ENCODE measurements at places on chromosomes 5 and 9. TPM values are rescaled to one million over a fixed set of nuclear protein-coding genes. Genes with fewer than 3 reads are reported as not detected.

GRCh38 chr5:45694255-45694814 is 1.8 kb downstream of the HCN1 start:
- DNase-seq, result no peak

ADAMTSL1 gene
- total RNA-seq, result not detected

GRCh38 chr9:21549251-21549765 is 67.2 kb upstream of the IFNE start:
- DNase-seq, result no peak

TAF11L10 gene
- total RNA-seq, result not detected

IRX2 gene
- not detected for total RNA-seq

DNA sequence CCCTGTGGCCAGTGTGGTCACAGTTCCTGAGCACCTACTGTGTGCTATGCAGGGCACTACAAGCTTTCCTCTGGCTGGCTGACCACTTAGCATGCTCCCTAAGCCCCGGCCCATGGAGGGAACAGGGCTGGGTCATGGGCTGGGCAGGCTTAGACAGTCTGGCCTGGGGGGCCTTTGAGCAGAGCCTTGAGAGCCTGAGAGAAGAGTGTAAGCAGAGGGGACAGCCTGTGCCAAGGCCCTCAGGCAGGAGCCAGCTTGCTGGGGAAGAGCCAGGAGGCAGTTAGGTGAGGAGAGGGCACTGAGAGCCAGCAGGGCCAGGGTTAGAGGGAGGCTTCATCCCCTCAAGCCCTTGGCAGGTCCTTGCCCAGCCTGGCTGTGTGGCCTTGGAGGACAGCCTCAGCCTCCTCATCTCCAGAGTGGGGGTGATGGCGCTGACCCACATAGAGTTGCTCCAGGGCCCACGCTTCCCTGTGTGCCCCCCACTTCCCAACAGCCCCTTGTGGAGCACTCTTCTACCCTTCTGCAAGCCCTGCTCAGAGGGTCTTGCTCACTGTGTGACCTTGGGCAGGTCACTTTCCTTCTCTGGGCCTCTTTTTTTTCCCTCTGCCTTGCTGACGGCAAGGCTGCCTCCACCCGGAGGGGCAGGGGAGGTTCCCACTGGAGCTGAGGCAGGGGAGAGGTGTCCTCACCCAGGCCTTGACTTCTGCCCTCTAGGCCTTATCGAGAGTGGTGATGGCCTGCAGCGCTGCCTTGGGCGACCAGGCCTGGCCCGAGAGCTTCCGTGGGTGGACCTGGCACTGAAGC is 107.1 kb downstream of the PHF2 start:
- DNase-seq, result no peak

- DNase-seq, result no peak
Measured at GRCh38 chr5:113354055-113354454, 80.7 kb downstream of the TSSK1B start.

RFX3 gene
- 12.3 TPM for total RNA-seq

DNA sequence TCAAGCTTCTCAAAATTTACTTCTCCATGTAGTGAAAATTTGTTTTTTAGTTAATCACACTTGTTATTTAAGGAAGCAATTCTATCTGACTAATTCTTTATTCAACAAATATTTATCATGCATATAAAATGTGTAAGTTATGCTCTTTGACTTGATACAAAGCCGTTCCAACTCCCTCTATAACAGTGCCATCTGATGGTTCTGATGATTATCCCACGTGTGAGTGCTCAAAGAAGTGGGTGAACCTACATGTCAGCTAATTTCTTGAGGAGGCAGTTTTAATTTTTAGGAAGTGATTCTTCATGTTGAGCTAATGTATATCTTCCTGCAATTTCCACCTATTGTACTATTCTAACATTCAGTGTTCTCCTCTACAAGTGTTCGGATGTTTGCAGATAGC is 88.8 kb upstream of the BRINP1 start:
- no peak for DNase-seq

ANKRD20A1 gene
- total RNA-seq, result 1.2 TPM

GRCh38 chr5:34611464-34612415 is 44.4 kb upstream of the RAI14 start:
- DNase-seq, result no peak

DNA sequence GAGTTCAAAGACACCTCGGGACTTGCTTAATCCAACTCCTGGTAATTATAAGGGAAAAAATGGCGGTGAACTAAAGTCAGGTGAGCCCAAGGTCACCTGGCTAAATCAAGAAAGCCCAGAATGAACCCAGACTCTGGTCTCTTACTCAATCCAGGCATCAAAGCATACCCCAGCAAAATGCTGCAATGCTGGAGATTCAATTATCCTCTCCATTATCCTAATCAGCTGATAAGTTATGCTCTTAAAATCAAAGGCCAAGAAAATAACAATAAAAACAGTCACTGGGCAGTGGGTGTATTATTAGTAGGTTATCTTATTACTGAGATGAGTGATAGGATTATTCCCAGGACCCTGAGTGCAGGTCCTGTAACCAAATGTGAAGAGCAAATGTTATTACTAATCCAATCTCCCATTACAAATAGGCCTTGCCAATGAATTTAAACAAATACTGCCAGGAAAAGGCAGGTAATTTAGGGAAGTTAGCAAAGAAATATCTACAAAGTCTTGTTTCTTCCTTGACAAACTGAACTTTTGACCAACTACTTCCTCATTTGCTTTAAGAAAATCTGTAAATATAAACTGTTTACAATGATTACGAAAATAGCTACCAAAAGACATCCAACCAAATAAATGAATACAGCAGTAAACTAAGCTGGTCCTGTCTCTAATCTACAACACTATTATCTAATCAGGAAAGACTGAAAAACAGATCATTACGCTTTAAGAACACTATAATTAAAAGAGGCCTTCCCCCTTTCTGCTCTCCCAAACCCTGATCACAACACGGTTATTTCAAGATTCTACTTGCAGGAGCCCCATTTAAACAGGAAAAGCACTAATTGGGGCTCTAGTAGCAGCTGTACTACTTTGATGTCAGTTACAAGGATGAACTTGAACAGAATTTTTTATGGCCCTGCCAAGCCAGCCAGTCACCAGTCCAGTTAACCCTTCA is 103.2 kb downstream of the MED27 start:
- no peak for DNase-seq

DNA sequence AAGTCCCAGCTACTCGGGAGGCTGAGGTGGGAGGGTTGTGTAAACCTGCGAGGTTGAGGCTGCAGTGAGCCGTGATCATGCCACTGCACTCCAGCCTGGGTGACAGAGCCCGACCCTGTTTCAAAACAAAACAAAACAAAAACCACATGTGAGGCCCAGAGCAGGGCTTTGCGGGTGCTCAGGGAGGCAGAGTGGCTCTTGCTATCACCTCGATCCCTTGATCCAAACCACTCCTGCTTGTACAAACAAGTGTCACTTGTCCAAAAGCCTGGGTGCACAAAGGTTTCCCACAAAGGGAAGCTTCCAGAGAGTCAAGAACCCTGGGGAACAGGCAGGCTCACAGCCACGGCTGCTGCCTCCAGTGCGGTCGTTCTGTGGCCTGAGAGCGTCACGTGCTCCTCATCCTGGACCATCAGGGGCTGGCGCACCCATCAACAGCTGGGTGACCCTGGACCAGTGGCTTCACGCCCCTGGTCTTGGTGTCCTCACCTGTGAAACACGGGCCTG is 162.7 kb downstream of the C9orf50 start:
- peak; percentile 79 for DNase-seq

- no peak for DNase-seq
Measured at GRCh38 chr5:147234239-147234824, 494 bp upstream of the STK32A start.

GRCh38 chr5:137336565-137337120 is 162.5 kb downstream of the SPOCK1 start:
- DNase-seq, result no peak

FRRS1L gene
- total RNA-seq, result not detected

DNA sequence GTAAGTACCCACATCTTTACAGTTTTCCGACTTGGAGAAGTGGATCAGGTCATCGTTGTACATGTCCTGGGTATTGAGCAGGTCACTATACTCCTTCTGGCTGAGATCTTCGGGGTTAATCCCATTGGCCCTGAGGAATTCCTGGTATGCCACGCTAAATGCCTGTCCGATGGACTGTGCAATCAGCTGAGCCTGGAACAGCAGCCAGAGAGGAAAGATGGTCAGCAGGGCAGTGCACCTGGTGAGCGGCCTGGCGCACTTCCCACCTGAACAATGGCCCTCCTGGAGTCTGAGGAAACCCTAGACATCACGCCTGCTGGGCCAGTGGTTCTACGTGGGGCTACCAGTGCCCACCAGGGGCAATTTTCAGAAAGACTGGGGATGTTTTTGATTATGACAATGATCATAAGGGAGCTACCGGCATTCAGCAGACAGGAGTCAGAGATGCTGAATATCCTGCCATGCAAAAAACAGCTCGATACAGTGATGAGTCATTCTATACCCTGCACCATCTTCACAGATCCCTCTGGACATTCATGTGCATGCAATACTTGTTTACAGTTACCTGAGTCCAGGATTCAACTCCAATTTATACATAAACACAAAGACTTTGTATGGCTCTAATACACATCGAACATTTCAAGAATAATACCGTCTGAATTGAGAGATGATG is 127.2 kb downstream of the ENTREP1 start:
- DNase-seq, result no peak

- no peak for DNase-seq
Measured at GRCh38 chr5:140348104-140348503, 1.7 kb upstream of the HBEGF start.

DNA sequence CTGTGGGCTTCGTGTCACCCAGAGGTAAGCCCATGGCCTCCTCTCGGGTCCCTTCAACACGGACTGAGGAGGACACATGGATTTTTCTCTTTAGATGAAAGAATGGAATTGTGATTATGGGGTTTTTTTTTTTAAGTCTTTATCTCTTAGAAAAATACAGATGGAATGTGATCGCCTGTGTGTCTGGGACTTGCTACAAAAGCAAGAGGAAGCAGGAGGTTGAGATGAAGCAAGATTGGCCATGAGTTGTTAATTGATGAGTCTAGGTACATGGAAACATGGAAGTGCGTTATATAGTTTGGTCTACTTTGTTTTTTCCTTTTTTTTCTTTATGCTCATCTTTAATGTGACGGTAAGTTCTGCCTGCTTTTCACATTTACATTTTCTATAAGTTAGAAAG is 14.6 kb downstream of the USP20 start:
- no peak for DNase-seq

PCDHGA6 gene
- not detected for total RNA-seq

DNA sequence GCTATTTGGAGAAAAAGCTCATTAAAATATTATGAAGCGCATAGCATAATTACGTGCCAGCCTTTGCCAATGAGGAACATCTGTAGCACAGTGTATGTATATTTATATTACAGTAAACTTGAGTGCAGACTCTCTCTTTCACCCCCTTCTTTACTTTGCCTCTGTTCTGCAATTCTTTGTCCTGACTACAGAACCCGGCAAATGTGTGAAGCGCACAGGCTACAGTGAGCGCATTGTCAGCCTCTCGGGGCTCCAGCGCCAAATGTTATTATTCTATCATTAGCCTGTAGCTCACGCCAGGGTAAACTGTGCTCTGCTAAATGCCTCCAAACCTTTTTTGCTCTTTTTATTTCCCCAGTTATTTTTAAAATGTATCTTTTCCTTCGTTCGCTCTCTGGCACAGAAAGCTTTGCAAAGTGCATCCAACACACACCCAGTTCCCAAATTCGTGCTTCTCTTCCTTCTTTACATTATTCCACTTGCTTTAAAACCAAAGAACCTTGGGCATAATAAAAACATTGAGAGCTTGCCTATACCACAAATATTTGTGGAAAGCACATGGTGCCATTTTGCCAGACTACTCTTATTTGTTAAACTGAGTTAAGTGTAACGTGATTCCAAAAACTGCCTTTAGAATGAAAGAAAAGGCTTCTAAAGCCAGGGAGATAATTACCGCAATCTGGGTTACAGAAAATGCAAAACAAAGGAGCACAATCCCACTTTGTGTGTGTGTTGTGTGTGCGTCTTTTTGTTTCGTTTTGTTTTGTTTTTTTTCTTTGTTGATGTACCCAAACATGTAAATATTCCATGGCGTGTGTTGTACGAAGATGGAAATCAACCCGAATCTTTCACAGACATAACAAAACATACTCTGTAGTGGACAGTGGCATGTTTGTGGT is 164.1 kb upstream of the MPDZ start:
- DNase-seq, result no peak

- no peak for DNase-seq
Measured at GRCh38 chr9:84270847-84271530, 69.6 kb downstream of the SLC28A3 start.

GRCh38 chr9:114486205-114486963 is 18.9 kb downstream of the WHRN start:
- DNase-seq, result no peak

GRCh38 chr5:126464016-126464415 is 40.8 kb downstream of the GRAMD2B start:
- DNase-seq, result peak; percentile 16

CNTNAP3B gene
- not detected for total RNA-seq

DNA sequence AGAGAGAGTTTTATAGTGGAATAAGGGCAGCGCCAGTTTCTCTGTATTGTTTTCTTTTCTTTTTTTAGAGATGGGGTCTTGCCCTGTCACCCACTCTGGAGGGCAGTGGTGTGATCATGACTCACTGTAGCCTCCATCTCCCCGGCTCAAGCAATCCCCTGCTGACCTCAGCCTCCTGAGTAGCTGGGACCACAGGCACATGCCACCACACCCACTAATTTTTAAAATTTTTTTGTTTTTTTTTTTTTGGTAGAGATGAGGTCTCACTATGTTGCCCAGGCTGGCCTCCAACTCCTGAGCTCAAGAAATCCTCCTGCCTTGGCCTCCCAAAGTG is 119.0 kb downstream of the PIK3R1 start:
- no peak for DNase-seq

GGTA1 gene
- total RNA-seq, result not detected

- no peak for DNase-seq
Measured at GRCh38 chr9:29282121-29282520, 1708.8 kb upstream of the C9orf72 start.

GRCh38 chr5:32507738-32508434 is 63.3 kb upstream of the ZFR start:
- no peak for DNase-seq

DNA sequence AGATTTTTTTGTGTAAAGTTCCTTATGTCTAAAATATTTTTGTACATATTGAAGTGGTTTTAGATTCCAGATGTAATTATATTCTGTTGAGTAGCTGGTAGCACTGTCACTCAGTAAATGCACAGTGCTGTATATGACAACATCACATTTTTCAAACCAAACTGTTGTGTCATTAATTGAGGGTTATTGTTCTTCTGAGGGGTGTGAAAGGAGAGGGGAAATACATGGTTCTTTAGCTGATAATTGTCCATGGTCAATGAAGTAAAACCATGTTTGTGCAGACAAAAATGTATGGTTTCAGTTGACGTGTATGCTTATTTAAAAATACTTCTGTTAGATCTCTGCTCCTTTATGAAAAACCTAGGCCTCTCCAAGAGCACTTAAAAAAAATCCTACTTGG is 3.3 kb downstream of the ZNF462 start:
- no peak for DNase-seq

- DNase-seq, result no peak
Measured at GRCh38 chr9:93597142-93597706, 20.8 kb downstream of the PHF2 start.

Data from activated CD8-positive, alpha-beta T cell treated with anti-CD3 and anti-CD28 coated beads for 36 hours (primary cell).